Neural progenitor cell (in vitro differentiated cells): ENCODE measurements at places on chromosomes 1 and 21. TPM values are rescaled to one million over a fixed set of nuclear protein-coding genes. Genes with fewer than 3 reads are reported as not detected.

ARPC5 gene
- 90.1 and 131 TPM in 2 replicates for total RNA-seq

DNA sequence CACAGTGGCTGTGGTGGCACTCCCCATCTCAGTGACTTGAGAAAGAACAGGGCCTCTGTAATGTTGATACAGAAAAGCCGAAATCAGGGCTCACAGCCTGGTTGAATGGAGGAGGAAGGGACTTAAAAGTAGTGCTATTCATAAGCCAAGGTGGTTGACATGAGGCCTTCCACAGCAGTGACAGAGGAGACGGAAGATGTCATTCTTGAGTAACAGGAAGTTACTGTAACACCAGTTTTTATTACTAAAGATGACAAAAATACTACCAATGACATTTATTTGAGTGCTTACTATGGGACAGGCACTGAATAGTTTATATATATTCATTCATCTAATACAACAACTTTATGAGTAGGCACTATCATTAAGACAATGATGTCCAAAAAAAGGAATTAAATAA is 52.8 kb upstream of the GNG12 start:
- DNase-seq, result no peak

- no peak for DNase-seq
Measured at GRCh38 chr1:172453153-172453545, 9.3 kb upstream of the PIGC start.

GRCh38 chr1:211135342-211135950 is 1.5 kb upstream of the KCNH1 start:
- peak; percentile 44 for DNase-seq

DNA sequence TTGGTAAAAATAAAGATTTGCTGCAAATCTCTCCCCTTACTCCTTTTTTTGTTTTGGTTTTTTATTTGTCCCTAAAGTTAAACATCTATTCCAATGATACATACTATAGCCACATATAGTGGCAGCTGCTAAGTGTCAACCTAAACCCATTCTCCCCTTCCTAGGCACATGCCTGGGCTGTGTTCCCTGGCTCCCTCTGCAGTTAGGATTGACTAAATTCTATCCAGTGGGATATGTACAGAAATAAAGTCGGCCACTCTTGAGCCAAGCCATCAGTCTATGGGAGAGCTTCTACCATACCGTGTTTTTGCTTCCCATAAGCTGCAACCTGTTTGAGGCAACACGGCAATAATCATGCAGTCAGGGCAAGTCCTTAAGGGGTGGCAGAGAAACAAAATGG is 23.6 kb downstream of the MCOLN3 start:
- DNase-seq, result no peak

DNA sequence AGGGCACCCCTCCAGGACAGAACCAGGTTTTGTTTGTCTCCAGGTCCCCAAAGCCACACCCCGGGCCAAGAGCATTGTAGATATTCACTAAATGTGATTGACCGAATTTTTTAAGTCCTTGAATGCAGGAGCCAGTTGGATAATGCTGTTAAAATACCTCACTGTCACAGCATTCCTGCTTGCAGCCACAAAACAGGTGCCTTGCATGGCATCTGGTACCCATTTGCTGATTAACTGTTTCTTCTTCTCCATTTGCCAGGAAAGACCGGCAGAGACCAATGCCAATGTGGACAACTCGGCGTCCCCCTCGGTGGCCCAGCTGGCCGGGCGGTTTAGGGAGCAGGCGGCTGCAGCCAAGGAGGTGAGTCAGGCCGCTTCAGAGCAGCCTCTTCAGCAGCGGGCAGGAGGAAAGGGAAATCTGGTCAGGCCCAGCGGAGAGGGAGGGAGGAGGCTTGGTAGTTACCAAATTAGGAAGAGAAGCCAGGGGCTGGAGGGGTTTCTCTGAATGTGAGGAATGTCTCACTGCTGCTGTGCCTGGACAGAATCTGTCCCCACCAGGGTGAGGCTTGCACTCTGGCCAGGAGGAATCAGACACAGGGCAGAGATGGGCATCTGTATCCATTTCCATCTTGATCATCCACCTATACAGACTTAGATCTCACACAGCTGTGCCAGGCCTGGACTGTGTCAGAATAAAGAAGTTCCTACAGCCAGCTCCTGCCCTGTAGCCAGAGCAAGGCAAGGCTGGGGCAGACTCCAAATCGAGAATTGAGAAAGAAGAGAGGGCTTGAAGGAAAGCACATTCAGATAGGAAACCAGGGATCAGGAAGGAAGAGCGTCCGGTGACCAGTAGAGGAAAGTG is 37.9 kb upstream of the MPZL1 start:
- peak; percentile 80 for DNase-seq

- DNase-seq, result no peak
Measured at GRCh38 chr1:208224192-208224713, 19.9 kb downstream of the PLXNA2 start.

H6PD gene
- 6.0 and 15.2 TPM in 2 replicates for total RNA-seq

- no peak for DNase-seq
Measured at GRCh38 chr1:245566952-245567351, 412.2 kb downstream of the KIF26B start.

SDC3 gene
- 23.0 and 45.1 TPM in 2 replicates for total RNA-seq

CLCA4 gene
- total RNA-seq, result not detected in 2 replicates

GRCh38 chr1:196558411-196558810 is 49.8 kb downstream of the KCNT2 start:
- DNase-seq, result no peak
